ENCODE measurements at places on chromosomes 12 and 14.

DNA sequence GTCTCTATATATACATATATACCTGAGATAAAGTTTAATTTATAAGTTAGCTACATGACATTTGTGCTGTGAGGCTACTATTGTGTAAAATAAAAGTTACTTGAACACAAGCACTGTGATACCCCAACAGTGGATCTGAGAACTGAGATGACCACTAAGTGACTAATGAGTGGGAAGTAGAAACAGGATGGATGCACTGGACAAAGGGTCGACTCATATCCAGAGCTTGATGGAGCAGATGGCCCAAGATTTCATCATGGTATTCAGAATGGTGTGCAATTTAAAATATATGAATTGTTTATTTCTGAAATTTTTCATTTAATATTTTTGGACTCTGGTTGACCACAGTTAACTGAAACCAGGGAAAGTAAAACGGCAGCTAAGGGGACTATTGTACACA is 908.6 kb upstream of the MDGA2 start:
- no peak for DNase-seq

GRCh38 chr12:19659086-19659485 is 219.8 kb downstream of the AEBP2 start:
- DNase-seq, result no peak

GRCh38 chr12:115620816-115621215 is 656.7 kb downstream of the MED13L start:
- DNase-seq, result no peak

- DNase-seq, result peak; percentile 11
Observed at GRCh38 chr12:132162508-132163031, 18.3 kb downstream of the NOC4L start.

DNA sequence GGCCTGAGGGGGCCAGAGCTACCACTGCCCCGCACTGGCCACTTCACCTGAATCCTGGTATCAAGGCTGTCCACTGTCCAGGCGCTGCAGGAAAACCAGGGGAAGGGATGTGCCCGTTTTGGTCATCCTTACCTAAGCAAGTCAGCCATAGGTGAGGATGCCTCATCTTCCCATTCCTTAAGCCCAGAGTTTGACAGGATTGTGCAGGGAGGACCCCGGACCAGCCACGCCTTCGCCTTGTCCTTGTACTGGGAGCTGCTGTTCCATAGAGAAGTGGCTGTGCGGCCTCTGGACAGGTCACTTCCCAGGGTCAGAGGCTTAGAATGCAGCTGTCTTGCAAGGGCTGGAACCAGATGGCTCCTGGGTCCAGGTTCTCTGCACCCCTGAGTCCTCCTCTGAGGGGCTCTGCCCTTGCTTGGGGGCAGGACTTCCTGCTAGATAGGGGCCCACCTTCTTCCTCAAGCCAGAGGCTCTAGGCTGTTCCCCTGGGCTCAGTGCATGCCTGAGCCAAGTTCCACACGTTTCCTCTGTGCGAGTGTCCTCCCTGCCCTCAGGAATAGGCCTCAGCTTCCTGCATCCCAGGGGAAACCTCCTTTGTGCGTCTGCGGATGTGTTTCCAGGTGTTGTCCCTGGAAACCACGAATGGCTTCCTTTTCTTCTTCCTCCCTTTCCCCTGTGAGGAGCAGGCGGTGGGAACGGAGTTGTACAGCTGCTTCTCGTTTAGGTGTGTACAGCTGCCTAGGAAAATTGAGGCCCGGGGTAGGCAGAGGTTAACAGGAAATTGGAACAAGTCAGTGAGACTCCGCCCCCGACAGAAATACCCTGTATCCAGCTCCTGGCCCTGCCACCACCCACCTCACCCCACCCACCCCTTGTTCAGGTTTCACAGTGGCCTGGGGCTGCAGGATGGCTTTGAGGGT is 54.3 kb upstream of the RIN3 start:
- DNase-seq, result no peak

GRCh38 chr14:35818346-35819115 is 7.6 kb upstream of the BRMS1L start:
- no peak for DNase-seq

DNA sequence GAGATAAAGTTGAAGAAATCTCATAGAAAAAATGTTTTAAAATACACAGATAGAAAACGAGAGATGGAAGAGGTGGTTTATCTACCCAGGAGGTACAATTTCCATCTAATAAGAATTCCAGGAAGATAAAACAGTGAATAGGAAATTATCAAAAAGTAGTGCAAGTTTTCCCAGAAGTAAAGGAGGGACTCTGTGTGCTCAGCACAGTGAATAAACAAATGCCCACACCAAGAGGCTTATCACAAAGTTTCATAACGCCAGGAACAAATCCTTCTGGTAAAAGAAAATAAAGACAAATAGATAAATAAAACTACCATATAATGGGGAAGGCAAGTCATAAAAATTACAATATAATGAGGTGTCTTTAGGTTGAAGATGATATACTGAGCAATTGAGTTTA is 179.0 kb downstream of the SLC41A2 start:
- DNase-seq, result no peak

DNA sequence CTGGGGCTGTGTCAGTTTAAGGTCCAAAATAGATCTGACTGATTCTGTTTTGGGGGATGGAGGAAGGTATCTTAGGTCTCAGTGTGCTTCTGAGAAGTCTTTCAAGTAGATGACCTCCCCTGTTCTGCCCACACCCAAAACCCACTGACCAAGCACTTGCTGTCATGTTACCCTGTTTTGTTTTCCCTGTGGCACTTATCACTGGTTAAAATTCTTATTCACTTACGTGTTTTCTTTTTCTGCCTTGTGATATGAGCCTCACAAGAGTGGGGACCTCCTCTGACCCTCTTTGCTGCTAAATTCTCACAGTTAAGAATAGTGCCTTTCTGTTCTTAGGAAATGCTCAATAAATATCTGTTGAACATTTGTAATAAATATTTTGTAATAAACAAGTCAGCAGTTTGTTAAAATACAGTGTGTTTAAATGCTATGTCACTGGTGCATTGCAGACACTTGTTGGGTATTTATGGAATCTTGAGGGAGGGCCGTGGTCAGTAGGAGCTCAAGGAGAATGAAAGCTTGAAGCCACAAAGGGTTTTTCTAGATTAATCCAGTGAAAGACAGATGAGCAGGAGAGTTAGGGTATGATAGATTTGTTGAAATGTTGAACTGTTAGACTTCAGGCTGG is 20.9 kb downstream of the PLEKHA5 start:
- DNase-seq, result no peak

DNA sequence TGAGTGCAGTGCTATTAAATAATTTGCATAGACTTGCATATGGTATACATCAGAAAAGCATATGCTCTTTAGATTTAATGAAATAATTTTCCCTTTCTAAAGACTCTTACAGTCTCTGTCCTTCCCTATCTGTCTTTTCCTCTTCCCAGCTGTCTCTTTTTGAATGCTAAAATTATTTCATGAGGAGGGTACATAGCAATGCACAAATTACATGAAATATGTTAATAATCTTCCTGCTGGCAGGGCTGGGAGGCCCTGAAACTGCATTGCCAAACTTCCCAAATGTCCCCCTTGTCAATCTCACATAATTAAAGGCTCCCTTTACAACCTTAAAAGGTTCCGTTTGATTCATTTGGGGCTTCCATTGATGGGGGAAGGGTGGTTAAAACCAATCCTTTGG is 22.2 kb downstream of the LLPH start:
- no peak for DNase-seq

DNA sequence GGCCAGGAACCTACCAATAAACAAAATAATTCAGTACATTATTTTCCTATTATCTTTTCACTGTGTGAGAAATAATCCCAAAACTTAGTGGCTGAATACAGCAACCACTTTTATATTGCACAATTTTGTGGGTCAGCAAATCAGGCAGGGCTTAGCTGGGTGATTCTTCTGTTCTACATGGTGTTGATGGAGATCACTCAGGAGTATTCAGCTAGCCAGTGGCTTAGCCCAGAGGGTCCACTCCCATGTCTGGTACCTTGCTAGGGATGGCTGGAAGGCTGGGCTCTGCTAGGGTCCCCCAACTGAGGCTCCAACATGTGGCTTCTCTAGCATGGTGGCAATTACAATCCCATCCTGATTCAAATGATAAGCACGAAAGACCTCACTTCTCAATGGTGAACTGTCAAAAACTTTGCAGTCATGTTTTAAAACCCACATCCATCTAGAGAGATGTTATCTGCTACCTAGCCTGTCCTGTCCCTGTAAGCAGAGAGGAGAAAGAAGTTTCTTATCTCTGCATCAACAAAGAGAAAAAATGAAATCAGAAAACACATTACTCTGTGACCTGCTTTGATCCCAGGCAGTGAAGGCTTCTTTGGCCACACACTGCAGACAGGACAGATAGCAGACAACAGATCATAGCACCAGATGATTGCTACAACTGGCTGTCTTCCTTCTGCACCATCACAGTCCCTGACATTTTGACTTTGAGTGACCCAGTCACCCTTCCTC is 51.0 kb upstream of the MYL2 start:
- DNase-seq, result no peak

GRCh38 chr12:118063576-118064391 is 2.8 kb upstream of the WSB2 start:
- DNase-seq, result no peak

DNA sequence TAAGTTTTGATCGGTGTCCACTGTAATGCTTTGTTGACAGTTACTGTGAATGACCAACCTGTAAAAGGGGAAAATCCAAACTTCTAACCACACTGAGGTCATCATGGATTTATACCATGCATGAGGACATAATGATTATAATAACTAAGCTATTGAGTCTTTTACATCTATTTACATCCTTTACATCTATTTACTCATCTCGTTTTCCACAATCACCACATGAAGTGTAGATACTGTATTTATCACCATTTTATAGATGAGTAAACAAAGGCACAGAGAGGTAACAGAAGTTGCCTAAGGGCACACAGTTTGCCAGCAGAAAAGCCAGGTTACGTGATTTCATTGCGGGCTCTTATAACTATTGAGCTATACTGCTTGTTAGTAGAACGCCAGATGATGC is 27.9 kb upstream of the EID3 start:
- DNase-seq, result no peak

GRCh38 chr14:76672123-76672522 is 89.1 kb upstream of the VASH1 start:
- no peak for DNase-seq

GRCh38 chr12:104291867-104292524 is 11.5 kb upstream of the EID3 start:
- DNase-seq, result no peak

GRCh38 chr12:2640709-2641108 is 154.1 kb upstream of the FKBP4 start:
- no peak for DNase-seq

DNA sequence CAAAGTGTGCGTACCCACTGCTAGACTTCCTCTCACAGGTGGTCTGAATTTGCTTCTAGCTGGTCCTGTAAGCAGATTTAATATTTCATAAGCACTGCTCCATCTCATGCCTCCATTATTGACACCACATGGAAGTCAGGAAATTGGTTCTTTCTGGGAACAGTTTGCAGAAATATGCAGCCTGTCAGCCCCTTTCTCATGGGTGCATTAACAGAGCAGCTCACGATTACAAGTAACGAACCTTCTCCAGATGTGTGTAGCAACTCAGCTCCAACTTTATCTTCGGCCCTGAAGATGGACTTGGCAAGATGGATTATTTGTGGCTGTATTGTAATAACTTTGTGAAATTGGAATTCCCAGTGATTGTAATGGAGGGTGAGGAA is 214.5 kb upstream of the DDHD1 start:
- DNase-seq, result no peak

DNA sequence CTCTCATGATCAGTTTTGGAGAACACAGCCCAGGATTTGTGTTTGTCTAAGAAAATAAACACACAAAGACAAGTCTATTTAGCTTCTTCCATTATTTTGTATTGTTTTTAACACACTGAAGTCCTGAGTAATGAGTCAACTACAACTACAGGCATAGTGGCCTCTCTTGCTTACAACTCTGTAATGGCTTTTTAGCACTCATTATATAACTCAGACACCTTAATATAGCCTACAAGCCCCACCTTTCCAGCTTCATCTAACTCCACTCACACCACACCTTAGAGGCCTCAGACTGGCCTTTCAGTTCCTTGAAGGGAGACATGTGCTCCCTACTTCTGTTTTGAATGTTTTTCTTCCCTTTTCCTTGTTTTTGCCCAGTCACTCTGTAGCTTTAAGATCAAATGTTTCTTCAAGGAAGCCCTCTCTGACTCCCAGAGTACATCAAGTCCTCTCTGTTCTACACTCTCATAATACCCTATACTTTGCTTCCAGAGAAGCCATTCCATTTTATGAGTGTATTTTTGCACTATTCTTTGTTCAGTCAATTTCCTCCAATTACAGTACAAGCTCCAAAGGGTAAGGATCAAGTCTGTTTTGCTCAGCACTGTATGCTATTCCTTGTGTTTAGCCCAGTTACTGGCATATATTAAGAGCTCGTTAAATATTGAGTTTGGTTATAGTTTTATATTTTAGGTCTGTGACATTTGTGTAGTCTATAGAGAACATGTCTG is 233.6 kb upstream of the ARHGAP5 start:
- no peak for DNase-seq

- DNase-seq, result no peak
Observed at GRCh38 chr14:60738843-60739508, 4.4 kb downstream of the MNAT1 start.

DNA sequence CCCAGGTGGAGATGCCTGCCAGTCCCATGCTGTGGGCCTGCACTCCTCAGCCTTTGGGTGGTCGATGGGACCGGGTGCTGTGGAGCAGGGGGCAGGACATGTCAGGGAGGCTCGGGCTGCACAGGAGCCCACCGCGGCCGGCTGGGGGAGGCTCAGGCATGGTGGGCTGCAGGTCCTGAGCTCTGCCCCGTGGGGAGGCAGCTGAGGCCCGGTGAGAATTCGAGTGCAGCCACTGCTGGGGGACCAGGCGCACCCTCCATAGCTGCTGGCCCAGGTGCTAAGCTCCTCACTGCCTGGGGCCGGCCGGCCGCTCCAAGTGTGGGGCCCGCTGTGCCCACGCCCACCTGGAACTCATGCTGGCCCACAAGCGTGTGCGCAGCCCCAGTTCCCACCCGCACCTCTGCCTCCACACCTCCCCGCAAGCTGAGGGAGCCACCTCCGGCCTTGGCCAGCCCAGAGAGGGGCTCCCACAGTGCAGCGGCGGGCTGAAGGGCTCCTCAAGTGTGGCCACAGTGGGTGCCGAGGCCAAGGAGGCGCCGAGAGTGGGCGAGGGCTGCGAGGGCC is 49.6 kb downstream of the DACT1 start:
- no peak for DNase-seq

GRCh38 chr12:49335118-49335954 is 1.7 kb downstream of the C1QL4 start:
- no peak for DNase-seq

DNA sequence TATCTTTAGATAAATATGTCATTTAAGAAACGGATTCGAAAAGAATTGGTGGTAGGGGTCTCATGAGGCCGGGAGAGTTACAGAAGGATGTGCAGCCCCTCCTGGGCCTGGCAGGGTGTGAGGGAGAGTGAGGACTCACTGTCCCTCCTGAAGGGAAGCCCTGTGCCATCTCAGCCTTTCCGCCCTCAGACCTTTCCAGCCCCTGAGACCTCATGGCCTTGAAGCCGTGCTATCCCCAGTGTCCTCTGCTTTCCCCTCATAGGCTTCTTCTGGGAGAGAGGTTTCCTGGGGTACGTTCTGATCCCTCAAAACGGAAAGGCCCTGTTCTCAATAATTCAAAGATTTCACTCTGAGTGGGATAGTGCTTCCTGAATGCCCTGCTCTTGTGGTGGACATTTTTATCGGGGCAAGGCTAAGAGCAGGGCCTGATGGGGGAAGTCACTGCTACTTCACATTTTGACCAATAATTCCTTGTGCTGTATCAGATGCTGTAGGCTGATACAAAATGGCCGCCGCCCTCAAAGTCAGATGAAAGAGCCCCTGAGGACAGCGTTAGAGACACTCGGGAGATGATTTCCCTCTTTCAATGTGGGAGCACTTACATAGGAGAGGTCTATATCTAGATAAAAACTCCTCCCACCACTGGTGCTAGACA is 1.3 kb downstream of the CD4 start:
- peak; percentile 60 for DNase-seq

All from activated naive CD4-positive, alpha-beta T cell treated with anti-CD3 and anti-CD28 coated beads, Interleukin-2, amount 50 U/mL, for 16 hours (primary cell).